ENCODE measurements at places on chromosomes 2 and 18.

DNA sequence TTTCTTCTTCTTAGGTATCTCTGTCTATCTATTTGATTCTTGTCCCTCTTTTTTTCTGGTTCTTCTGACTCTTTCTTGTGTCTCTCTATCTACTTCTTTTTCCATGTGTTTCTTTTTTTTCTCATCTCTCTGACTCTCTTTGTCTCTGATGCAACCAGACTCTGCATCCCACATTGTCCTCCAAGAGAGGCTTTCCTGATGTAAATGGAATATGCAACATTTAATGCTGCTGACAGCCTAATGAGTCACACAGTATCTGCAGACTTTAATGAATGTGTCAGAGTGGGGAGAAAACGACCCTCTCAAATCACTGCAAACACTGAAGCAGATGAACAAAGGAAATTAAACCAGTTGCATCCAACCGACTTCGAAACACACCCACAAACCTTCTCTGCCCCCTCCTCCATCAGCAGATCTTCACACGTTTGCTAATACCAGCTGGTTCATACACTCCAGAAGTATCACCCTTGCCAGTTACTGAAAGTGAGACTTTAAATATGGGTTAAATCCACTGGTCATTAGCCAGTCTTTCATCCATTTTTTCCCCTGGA is 351.5 kb downstream of the TXNL1 start:
- no peak for DNase-seq

- DNase-seq = no peak
Observed at GRCh38 chr2:150699218-150699617, 211.8 kb upstream of the RND3 start.

- no peak for DNase-seq
Observed at GRCh38 chr2:235776531-235776930, 282.7 kb downstream of the AGAP1 start.

DNA sequence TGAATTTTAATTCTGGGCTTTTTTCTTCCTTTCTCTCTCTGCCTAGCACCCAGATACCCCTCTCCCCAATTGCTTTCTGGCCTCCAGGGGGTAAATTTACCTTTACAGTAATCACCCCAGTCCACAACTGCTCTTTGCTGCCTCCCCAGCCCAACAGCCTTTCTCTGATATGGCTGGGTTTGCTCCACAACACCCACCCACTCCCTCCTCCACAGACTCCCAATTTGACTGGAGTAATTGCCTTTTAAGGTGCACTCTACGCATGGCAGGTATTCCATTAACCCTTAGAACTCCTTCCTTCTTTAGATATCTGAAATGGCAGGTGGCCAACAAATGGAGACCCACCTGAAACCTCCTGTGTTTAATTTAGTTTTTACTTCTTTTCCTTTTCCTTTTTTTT is 3.6 kb downstream of the CELF4 start:
- DNase-seq = no peak

GRCh38 chr2:204166961-204167360 is 230.4 kb downstream of the ICOS start:
- no peak for DNase-seq

GRCh38 chr18:44180683-44181082 is 500.0 kb upstream of the SETBP1 start:
- no peak for DNase-seq

- DNase-seq = no peak
Observed at GRCh38 chr2:43424262-43425207, 171.3 kb downstream of the THADA start.

- no peak for DNase-seq
Observed at GRCh38 chr2:64153811-64154210, 9.6 kb upstream of the PELI1 start.

DNA sequence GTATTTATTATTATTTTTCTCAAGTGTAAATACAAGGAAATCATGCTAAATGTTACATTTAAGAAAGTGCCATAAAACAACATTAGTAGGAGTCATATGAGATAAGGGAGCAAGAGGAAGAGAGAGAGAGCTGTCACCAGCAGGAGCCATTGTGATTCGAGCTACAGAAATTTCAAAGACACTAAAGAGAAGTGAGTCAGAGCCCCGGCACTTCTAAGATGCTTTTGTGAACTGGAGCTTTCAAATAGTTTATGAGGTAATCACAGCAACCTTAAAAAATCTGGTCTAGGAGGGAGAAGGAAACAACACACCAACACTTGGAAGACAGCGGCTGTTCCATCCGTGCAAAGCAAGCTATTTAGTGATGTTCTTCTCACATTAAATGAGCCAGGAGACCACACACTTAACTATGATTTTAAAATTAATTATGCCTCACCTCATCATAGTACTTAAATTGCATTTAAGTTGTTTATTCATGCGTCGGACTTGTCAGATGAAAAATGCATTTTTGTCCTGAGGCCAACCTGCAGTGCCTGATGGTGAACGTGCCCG is 382.7 kb upstream of the SALL3 start:
- DNase-seq = no peak

- DNase-seq = peak; percentile 51
Observed at GRCh38 chr18:77071711-77072292, 60.8 kb downstream of the MBP start.

DNA sequence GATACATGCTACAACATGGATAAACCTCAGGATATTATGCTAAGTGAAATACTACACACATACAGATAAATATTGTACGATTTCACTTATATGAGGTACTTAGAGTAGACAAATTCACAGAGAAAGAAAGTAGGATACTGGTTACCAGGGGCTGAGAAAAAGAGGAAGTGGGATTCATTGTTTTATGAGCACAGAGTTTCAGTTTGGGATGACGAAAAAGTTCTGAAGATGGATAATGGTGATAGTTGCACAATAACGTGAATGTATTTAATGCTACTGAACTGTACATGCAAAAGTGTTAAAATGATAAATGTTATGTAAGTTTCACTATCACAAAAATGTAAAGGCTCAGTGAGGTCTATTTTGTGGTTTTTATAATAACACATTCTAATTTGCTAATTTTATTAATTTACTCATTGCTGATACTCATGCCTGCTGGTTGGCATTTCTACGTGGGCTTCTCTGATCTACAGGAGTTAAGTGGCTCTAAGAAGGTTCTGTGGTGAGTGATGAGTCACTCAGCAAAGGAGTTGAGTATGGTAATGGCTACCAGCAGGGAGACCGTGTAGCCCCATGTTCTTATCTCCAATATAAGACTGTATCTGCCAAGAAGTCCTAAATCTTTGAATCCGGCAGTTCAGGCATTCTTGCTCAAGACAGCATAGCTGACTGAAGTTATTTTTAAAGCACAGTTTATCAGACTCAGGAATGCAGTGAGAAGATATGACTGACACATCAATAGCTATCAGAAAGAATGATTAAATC is 41.1 kb downstream of the UPP2 start:
- no peak for DNase-seq

GRCh38 chr2:67851956-67852824 is 210.6 kb downstream of the C1D start:
- DNase-seq = no peak

DNA sequence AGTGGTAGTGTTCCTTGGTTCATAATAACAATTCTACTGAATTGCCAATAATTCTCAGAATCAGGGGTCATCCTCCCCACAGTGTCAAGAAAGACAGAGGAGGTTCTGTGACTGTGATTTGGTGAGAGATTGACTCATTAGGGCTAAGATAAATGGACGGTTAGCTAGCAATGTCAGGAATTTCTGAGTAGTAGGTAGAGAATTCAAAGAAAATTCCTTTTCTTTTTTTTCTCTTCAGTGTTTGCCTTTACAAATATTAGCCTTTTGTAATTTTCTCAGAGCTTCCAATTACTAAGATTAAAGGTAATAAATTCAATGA is 16.8 kb upstream of the CRIM1 start:
- DNase-seq = peak; percentile 73

DNA sequence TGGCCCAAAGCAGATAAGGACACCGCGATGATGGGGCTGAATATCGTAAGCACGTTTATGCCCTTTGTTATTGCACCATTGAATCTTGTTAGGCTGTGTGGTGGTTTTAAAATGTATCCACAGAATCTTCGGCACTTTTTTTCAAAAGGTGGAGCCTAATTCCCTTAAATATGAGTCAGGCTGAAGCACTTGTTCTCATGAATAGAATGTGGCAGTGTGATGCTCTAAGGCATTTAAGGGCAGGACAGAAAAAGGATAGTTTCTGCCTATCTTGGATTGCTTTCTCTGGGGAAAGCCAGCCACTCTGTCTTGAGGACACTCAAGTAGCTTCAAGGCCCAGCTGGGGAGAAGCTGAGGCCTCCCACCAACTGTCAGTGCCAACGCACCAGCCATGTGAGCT is 39.6 kb downstream of the ABCA12 start:
- no peak for DNase-seq

- DNase-seq = no peak
Observed at GRCh38 chr2:97761192-97761591, 47.8 kb downstream of the ZAP70 start.

GRCh38 chr18:9711361-9712129 is 3.4 kb downstream of the RAB31 start:
- DNase-seq = no peak

DNA sequence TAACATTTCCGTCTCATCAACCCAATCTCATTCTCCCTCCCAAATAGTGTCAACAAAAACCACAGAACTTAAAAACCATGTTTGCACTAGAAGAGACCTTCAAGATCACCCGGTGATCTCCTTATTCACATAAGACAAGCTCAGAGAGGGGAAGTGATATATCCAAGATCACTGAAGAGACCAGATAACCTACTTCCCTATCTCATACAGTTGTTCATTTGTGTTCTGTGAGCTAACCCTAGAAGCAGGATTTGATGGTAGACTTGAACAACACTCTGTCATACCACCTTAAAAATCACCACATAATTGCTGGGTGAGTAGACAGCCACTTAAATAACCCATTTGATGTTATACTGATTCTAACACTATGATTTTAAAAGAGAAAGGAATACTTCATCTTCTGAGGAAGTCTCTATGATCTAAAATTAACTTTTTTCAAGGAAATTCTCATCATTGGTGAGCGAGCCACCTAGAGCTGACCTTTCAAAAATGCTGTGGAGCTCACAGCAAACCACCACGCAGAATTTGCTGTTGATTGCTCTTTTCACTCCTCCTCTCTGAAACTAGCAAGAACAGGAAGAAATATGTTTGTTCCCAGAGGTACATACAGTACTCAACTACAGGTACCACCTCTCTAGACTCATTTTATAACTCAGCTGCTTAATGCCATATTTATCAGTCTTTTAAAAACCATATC is 15.1 kb downstream of the AAK1 start:
- no peak for DNase-seq

GRCh38 chr2:240195316-240195861 is 54.9 kb upstream of the OTOS start:
- no peak for DNase-seq

GRCh38 chr2:21498016-21498415 is 374.2 kb downstream of the TDRD15 start:
- DNase-seq = no peak

DNA sequence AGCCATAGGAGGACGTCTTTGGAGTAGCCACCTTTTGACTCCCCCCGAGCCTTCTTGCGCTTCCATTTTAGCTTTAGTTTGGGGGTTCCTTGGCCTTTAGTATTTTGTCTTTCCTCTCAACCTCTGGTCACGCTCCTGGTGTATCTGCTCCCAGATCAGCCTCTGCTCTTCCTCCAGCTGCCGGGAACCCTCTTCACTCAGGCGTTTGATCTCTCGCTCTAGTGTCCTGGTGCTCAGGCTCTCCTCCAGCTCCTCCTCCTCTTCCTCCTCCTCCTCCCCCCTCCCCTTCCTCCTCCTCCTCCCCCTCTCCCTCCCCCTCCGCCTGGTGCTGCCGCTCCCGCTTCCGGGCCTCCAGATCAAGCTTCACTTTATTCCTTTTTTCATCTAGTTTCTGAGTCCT is 1082.3 kb upstream of the TMEFF2 start:
- no peak for DNase-seq

DNA sequence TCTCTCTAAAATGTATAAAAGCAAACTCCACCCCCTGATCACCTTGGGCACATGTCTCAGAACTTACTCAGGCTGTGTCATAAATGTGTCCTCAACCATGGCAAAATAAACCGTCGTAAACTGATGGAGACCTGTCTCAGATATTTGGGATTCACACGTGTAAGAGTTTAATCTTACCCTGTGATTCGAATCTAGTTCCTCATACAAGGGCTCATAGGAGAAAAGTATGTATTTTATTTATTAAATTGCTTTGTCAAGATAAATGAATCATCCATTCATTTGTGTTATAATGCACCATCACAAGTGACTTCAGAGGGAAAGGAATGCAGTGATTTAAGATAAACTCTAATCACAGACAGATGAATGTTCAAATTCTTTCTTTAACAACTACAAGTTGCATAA is 712.5 kb upstream of the LRATD1 start:
- DNase-seq = no peak

DNA sequence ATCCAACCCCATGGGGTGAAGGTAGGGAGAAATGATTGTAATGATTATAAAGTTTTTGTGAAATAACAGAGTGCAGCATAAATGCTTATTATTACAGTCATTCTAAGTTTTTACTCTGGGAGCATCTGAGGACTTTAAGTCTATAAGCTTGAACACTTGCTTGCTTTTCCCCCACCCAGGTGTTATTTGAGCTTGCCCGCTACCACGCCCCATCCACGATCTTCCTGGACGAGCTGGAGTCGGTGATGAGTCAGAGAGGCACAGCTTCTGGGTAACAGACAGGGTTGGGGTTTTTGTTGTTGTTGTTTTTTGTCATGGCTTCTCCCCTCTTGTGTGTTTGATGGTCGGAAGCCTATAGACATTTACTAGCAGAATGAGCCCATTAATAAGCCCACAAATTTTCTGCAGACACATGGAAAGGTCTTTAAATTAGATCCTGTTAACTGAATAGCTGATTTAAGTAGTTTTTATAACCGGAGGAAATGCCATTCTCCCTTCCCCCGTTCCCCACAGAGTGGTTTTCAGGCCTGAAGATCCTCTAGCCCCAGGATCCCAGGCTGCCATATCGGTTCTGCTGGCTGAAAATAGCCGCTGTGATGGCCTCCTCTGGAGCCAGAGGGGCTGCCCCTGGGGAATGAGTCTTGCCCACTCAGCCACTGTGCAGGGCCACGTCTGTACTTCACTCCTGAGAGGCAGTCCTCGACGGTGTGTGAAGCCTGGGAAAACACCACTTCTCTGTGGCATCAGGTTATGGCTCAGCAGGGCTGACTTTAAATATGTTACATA is 39.9 kb upstream of the ELOA2 start:
- peak; percentile 21 for DNase-seq

DNA sequence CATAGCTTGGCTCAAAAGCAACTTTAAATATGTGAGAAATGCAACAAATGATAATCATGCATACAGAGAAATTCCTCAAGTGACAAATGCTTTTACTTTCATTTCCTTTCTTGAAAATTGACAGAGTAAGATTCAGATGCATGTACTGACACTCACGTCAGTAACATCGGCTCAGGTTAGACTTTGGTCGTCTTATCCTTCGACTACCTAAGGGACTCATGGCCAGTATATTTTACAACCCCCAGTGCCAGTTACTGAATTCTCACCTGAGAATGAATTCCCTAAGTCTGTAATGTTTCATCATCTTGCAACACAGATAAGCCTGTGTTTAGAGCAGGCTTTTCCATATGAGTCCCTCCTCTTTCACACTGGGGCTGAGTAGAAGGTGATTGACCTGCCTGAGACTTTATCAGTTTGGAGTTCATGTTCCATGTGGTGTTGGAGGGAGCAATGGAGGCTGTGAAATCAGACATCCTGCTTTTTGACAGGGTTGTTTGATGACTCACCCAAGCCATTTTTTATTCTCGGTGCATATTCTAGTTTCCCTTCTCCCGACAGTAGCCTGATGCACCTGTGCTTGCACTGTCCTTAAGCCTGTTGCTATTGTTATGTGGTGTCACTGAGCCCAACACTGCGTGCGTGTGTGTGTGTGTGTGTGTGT is 30.5 kb upstream of the ATP8B1 start:
- no peak for DNase-seq

- no peak for DNase-seq
Observed at GRCh38 chr2:106864051-106864450, 21.9 kb downstream of the ST6GAL2 start.

Data from HTR-8/SVneo (cell line).